ENCODE measurements at places on chromosomes 2 and 18.

GRCh38 chr2:54725343-54726099 is 2.1 kb downstream of the EML6 start:
- DNase-seq: no peak

DNA sequence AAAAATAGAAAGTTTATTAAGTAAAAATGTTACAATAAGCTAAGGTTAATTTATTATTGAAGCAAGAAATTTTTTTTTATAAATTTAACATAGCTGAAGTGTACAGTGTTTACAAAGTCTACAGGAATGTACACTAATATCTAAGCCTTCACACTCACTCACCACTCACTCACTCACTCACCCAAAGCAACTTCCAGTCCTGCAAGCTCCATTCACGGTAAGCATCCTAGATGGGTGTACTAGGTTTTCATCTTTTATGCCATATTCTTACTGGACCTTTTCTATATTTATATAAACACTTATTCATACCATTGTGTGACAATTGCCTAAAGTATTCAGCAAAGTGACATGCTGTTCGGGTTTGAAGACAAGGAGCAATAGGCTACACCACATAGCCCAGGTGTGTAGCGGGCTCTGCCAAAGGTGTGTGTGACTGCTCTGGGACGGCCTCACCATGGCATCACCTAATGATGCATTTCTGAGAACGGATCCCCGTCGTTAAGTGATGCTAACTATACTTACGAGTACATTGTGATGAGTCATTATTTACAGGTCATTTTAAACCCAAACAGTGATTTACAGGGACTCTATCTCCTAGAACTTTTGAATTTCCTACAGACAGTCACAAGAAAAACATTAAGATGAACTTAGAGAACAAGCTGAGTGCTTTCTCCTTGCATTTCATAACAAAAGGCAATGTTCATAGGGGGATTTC is 76.3 kb upstream of the ID2 start:
- DNase-seq: no peak

GRCh38 chr18:54812885-54813284 is 15.4 kb upstream of the RAB27B start:
- no peak for DNase-seq

- DNase-seq: no peak
Measured at GRCh38 chr18:60493066-60493465, 120.5 kb upstream of the MC4R start.

DNA sequence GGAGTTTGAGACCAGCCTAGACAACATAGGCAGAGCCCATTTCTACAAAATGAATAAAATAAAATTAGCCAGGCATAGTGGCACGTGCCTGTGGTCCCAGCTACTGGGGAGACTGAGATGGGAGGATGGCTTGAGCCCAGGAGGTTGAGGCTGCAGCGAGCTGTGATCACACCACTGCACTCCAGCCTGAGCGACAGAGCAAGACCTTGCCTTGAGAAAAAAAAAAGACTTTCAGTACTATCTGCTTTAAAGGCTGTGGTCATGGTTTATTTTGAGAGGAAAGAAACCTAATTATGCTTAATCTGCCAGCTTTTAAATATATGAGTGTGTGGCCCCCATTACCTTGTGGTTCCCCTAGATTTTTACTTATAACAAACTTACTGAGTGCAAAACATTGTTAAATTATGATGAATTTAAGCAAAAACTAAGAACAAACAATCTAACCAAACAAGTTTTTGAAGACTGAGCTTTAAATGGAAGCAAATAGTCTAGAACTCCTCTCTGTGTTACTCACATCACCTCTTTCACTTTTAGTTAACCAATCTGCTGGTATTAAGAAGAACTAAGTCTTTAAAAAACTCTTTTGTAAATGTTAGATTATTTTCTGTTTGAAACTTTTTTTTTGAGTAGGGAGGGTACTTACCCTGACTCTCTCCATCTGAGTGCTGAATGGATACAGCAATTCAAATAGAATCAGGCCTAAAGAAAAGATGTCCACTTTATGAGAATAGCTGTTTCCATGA is 65.4 kb downstream of the EIF2AK3 start:
- DNase-seq: no peak

DNA sequence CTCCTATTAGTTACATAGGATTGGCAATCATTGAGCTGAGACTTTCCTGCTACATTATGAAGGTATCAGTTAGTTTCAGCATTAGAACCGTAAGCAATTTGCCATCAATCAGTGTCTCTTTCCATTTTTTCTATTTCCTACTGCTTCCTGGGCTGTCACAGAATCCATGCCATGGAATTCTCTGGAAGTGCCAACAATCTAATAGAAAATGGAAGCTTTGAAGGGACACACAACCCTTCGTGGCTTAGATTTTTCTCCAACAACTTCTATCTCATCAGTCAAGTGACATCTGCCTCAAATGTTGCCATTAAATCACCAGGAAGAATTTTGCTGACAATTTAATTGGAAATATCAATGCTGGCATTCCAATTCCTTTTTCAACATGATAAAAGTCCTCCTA is 183.5 kb upstream of the PARD3B start:
- no peak for DNase-seq

DNA sequence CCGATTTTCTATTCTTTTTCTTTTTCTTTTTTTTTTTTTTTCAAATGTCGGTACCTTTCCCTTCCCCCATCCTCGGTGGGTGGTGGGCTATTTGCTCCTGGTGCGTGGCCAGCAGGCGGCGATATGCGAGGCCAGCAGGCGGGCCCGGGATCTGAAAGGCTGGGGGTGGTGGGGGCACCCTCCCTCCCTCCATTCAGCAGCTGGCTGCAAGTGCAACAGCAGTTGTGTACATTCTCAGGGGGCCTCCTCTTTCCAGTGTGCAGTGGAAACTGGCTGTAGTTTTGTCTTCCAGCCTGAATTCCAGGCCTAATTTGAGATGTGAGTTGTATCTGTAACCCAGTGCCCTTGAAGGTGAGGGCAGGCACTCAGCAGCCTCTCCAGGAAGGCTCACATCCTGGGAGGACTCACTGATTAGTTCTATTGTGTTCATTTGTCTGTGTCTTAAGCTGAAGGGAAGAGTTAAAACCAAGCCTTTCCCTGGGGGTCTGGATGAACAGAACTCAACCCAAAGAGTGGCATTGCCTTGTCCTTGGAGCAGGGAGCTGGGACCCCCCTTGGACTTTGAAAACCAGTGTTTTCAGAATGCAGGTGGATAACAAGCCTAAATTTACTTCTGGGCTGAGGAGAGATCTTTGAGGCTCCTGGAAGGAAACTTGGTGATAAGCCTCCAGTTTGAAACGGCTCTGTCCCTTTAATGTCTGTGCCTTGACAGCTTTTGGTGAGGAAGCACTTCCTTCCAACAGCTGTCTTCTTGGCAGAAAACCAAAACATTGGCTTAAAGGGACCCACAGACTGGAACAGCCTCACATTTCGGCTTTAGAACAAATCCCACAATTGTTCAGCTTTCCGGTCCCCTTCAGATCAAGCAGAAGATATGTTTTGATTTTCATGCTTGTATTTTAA is 3.3 kb downstream of the MYCN start:
- peak; percentile 34 for DNase-seq

- DNase-seq: no peak
Measured at GRCh38 chr2:202014759-202015211, 18.9 kb upstream of the FZD7 start.

- no peak for DNase-seq
Measured at GRCh38 chr2:1869987-1870386, 125.7 kb upstream of the PXDN start.

- no peak for DNase-seq
Measured at GRCh38 chr2:155266583-155266982, 568.1 kb downstream of the KCNJ3 start.

GRCh38 chr2:9979977-9980376 is 28.5 kb downstream of the GRHL1 start:
- DNase-seq: no peak

DNA sequence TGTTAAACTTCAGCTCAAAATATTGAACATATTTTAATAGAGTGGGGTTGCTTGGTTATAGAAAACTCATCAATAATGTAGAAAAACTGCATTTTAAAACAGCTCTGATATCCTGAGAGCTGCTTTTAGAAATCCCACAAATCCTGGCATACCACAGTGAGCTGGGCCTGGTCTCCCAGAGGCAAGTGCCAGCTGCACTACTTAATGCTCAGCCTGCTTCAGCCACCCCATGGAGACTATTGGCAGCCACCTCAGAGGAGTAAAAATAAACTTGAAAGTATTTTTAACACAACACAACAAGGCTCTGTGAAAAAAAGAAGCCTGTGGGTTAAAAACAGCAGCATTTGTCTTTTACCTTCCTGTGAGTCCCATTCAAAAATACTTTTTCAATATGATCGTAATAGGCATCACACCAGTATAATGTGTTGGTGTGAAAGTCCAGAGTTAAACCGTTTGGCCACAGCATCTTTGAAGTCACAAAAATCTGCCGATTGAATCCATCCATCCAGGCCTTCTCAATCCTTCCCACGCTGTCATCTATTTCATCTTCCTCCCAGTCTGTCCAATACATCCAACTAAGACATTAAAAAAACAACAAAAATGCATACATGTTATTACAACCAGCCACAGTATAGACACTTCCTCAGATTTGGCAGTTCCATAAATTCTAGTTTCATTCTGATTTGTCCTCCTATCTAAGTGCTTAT is 1115.3 kb downstream of the LRP1B start:
- no peak for DNase-seq

DNA sequence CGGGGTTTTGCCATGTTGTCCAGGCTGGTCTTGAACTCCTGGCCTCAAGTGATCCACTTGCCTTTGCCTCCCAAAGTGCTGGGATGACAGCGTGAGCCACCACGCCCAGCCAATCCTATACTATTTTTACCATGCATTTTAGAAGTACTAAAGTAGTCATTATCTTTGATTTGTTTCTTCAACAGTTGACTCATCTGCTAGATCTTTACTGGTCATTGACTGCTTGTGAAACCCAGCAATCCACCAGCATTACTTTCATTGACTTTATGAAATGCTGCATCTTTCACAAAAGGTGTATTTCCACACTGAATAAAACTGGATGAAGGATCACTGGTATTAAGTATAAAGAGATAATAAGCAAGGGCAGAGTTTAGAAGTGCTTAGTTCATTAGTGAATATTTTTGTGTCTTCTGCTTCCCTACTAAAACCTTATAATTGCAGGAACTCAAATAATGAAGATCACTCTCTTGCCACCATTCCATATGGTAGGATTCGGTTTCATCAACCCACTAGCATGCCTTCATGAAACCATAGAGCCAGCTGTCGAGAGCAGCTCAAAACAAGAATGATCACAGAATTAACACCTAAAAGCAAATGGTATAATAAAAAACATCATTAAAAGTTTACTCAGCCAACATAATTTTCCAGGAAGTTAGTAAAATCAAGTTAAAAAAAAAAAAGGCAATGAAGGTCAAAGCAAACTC is 33.1 kb downstream of the IRS1 start:
- DNase-seq: no peak

- peak; percentile 52 for DNase-seq
Measured at GRCh38 chr2:70977605-70978205, 725 bp upstream of the ANKRD53 start.

- no peak for DNase-seq
Measured at GRCh38 chr2:79180092-79180491, 20.5 kb upstream of the REG3A start.

GRCh38 chr2:61016392-61017002 is 1.0 kb upstream of the PEX13 start:
- no peak for DNase-seq

- DNase-seq: no peak
Measured at GRCh38 chr2:25230198-25230947, 62.0 kb upstream of the POMC start.

All from hematopoietic multipotent progenitor cell treated with erythropoietin and hydrocortisone succinate and interleukin-3 and kit ligand, for 8 days (in vitro differentiated cells).